ENCODE measurements at places on chromosomes 13 and 19.

DNA sequence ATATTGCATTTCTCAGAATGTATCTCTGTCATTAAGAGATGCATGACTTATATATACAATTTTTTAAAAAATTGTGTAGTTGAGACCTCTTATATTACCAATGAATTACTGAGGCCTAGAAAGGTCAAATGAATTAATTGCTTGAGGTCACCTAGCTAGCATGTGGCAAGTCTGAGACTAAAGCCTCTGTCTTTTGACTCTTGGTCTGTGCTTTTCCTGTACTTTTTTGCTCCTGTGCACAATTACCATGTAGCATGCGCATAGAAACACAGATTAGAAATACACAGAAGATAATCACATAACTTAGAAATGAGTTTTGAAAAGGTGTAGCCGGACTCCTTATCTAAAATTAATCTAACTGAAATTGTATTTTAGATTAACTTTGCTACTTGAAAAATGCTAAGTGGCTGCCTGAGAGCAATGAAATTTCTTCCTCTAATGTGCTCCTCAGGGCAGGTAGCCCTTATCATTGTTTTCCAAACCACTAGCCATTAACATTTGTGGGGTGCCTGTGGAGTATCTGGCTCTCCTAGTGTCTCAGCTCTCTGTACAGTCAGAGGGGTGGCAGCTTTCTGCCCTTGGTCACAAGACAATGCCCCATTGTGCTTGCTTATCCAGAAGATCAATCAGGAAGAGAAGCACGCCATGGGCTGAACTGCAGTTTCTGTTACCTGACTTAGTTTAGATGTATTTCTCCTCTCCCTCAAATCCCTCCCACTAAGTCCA lies 119.6 kb downstream of the RFC3 start:
- ATAC-seq: no peak

- ATAC-seq: no peak
Observed at GRCh38 chr13:49584771-49585182, 581 bp downstream of the RCBTB1 start.

DNA sequence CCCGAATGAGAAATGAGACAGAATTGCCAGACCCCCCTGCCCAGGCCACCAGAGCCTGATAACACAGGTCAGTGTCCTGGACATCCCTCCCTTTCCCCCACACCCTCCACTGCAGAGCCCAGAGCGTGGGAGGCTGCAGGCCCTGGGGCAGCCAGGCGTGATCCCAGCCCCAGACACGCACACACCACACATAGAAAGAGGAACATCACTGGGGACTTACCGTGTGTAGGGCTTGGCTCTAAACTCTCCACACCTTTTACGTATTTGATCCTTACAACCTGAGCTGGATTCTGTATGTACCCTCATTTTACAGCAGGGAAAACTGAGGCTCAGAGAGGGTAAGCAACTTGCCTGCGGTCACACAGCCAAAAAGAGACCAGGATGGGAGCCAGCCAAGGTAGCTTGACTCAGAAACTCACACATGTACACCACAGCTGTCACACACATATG lies 334 bp upstream of the ANGPTL6 start:
- ATAC-seq: no peak

- no peak for ATAC-seq
Observed at GRCh38 chr19:46606019-46606418, 4.9 kb downstream of the CALM3 start.

DNA sequence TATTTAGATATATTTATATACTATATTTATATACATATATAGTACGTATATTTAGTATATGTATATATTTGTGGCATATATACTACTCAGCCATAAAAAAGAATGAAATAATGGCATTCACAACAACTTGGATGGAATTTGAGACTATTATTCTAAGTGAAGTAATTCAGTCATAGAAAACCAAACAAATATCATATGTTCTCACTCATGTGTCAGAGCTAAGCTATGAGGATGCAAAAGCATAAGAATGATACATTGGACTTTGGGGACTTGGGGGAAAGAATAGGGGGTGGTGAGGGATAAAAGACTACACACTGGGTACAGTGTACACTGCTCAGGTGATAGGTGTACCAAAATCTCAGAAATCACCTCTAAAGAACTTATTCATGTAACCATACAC lies 1015.7 kb downstream of the EFNB2 start:
- ATAC-seq: no peak

- no peak for ATAC-seq
Observed at GRCh38 chr13:66624302-66624701, 605.8 kb downstream of the PCDH9 start.

- ATAC-seq: no peak
Observed at GRCh38 chr13:37429976-37430375, 168.6 kb downstream of the POSTN start.
